ENCODE measurements at places on chromosomes 5 and 9.

GRCh38 chr9:129594632-129595031 lies 26.3 kb downstream of the C9orf50 start:
- no peak for DNase-seq

DNA sequence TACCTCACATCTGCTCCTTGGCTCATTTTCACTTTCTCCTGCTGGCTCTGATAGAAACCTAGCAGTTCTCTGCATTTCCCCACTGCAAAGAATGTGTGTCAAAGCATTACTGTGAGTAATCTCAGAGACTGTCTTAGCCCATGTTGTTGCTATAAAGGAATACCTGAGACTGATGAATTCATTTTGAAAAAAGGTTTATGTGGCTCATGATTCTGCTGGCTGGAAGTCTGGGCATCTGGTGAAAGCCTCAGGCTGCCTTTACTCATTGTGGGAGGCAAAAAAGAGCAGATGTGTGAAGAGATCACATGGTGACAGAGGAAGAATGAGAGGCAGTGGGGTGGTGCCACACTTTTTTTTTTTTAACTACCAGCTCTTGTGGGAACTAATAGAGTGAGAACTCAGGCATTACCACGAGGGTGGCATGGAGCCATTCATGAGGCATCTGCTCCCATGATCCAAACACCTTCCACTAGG lies 191.6 kb upstream of the CTNND2 start:
- no peak for DNase-seq

DNA sequence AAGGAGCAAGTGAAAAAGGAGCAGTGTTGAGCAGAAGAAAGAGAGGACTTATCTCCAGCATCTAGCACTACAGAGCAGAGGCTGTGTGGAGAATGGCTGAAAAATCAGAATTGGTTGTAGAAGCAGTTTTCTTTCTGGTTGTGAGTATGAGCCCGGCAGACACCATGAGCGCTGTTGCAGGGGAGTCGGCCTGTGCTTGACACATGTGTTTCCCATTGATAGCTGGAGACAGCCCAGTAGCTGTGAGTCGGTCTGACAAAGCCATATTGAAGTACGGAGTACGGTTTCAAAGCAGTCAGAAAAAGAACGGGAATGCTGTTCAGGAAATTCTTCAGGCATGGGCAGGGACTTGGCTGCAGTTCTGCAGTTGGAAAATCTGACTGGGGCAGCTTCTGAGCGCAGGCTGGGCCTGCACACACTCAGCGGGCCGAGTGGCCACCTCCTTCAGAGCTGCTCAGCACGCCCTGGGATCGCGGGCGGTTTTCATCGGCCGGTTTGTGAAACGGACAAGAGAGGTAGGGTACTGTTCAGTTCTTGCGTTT lies at the start of gene SGCD:
SGCD (plus strand) TSS at position 447 of the 542 bp plus-strand sequence.
- no peak for DNase-seq

- no peak for DNase-seq
Observed at GRCh38 chr5:128711216-128711615, 173.2 kb upstream of the FBN2 start.

DNA sequence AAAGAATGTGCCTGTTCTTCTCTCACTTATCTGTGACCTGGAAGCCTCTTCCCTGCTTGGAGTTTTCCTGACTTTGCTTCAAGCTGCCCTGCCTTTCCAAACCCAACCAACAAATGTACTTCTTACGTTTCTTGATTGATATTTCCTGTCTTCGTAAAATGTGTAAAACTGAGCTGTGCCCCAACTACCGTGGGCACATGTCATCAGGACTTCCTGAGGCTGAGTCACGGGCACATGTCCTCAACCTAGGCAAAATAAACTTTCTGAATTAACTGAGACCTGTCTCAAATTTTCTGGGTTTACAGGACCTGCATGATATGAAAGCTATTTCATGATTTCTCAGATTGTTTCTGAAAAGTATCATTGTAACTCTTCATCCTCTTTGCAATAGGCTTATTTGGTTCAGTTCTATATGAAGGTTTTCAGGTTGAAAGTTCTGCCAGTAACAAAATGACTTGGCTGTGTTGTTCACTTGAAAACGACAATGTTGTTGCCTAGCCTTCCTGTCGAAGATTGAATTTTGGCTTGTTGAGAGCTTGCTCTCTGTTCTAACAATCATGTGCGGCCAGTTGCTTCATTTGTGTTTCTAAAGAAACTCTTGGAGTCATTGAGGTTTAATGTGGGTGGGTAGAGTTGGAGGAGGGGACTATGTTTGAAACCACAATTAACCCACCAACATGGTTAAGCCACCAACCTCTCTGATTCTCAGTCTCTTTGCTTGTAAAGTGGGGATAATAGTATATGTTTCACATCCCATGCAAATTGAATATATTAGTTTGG lies 145.6 kb downstream of the FBXL7 start:
- DNase-seq: no peak

DNA sequence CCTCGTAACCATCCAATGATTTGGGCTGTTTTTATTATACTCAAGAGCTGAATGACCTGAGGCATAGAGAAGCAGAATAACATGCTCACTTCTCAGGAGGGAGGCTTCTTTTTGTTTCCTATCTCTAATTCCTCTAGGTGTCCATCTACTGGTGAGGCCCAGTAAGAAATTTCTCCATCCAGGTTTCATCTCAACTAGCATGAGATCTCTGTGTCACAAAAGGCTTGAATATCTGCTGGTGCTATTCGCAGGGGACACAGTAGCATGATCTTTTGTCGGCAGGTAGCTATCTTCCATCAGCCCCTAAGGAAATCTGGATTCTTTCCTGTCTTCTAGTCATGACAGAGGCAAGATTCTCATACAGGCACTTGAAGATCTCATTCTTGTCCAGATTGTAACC lies 8.9 kb downstream of the IFNE start:
- DNase-seq: no peak
